Spinal cord (tissue), 10 donors: ENCODE measurements at places on chromosomes 5 and 9. TPM values are rescaled to one million over a fixed set of nuclear protein-coding genes. Genes with fewer than 3 reads are reported as not detected.

Gene THOC3
- polyA plus RNA-seq = 36.6 TPM

Gene FGF18
- 2.8 TPM for polyA plus RNA-seq

Gene PCDHGA8
- polyA plus RNA-seq = 2.1 TPM

- H3K4me3 ChIP-seq = no peak overlapping the region
- peaks cover 50% of the 10 kb centered on the region for H3K4me1 ChIP-seq
- no peaks in the 10 kb centered on the region for H3K27me3 ChIP-seq
- H3K36me3 ChIP-seq = no peaks in the 10 kb centered on the region
These were observed 138.4 kb upstream of the IER5L start for GRCh38 chr9:129316281-129317030.

GRCh38 chr5:37478121-37478894 is 99.2 kb downstream of the WDR70 start:
- no peak overlapping the region for H3K4me3 ChIP-seq
- no peak overlapping the region for H3K27ac ChIP-seq
- H3K36me3 ChIP-seq = peaks cover 5% of the 10 kb centered on the region
- no peaks in the 10 kb centered on the region for H3K27me3 ChIP-seq
